ENCODE measurements at places on chromosomes 1 and 21.
A peak's percentile ranks its signal among the peaks of the same experiment; 100 is the strongest.

DNA sequence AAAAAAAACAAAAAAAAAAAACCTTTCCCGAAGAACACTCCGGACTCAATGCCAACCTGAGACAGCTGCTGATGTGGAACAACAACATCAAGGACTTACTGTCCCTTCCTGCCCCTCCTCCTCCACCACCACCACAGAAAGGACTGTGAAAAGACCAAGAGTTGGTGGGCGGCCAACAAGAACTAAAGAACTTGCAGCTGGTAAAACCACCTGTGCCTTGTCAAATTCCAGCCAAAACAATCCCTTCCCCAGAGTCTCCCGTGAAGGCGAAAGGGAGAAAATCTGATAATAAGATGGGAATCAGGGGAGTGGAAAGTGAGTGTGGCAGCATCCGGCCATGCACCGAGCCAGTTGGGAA lies 88.9 kb downstream of the PROX1 start:
- no peak for DNase-seq

- DNase-seq, result no peak
These were observed 358.8 kb upstream of the B3GALT2 start for GRCh38 chr1:193545171-193545570.

- DNase-seq, result no peak
These were observed 1464.8 kb upstream of the PRMT6 start for GRCh38 chr1:105591681-105592080.

- DNase-seq, result no peak
These were observed 58.8 kb downstream of the CAPZB start for GRCh38 chr1:19426294-19427086.

- no peak for DNase-seq
These were observed 93.3 kb downstream of the IGSF21 start for GRCh38 chr1:18200918-18201317.

DNA sequence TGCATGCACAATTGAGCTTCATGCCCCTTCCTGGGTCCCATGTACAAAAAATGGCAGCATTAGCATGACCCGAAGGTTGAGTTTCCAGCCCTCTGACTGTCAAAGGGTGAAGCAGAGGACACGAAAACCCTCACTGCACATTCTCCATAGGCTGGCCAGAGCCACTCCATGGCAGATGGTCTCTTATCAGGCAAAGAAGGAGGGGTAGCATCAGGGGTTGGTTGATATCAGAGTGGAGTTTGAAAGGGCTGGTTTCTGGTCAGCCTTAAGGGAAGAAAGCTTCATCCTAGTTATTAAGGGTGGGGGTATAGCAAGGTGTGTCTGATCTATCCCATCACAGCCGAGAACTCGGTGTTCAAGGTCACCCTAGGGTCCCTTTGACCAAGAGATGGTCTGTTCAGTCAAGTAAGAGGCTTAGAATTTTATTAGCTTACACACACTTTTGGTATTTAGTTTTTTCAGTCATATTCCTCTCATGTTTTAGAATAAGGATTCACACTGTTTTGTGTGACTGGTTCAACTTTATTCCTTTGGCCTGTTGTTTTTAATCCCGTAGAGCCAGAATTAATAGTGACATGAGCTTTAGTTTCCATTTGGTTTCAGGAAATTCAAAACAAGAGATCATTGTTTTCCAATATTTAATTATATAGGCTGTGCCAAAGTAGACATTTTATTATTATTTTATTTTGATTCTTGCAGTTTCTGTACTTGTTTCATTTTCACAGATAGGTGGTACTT lies 199.9 kb upstream of the FMN2 start:
- no peak for DNase-seq

- no peak for DNase-seq
These were observed 7.0 kb downstream of the EGLN1 start for GRCh38 chr1:231415018-231415583.

- DNase-seq, result no peak
These were observed 21.4 kb upstream of the ALDH4A1 start for GRCh38 chr1:18923756-18924211.

DNA sequence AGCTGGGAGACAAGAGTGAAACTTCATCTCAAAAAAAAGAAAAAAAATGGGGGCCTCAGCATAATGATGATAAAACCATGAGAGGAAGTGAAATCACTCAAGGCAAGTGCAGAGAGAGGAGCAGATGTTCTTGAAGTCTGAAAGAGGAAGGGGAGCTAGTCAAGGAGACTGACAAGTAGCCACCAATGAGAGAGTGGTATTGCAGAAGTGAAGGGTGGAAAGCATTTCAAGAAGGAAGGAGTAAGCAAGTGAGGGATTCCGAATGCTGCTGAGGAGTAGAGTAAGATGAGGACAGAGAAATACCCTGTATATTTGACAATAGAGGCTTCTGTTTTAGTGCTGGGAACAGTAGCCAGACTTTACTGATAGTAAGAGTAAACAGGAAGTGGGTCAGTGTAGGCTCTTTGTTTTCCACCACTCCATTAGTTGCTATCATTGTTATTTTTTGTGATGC lies 2.9 kb downstream of the TATDN3 start:
- no peak for DNase-seq

GRCh38 chr21:36465478-36465877 lies 14.4 kb downstream of the CLDN14 start:
- DNase-seq, result no peak

DNA sequence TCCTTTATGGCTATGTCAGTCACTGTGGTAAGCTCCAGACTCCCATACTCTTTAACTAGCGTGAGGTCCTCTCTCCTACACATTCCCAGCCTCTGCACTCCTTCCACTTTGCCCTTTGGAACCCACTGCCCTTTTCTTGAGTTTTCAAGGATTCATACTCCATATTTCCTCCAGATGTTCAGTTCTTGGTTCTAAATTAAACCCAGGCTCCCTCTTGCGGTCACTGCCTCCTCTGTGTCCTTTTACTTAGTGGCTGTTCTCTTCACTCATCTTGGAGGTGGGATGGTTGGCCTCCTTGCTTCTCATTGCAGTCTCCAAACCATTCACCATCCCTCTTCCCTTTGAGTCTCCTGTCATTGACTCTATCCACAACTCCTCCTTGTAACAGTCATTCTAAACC lies 208.1 kb downstream of the TGFB2 start:
- no peak for DNase-seq

DNA sequence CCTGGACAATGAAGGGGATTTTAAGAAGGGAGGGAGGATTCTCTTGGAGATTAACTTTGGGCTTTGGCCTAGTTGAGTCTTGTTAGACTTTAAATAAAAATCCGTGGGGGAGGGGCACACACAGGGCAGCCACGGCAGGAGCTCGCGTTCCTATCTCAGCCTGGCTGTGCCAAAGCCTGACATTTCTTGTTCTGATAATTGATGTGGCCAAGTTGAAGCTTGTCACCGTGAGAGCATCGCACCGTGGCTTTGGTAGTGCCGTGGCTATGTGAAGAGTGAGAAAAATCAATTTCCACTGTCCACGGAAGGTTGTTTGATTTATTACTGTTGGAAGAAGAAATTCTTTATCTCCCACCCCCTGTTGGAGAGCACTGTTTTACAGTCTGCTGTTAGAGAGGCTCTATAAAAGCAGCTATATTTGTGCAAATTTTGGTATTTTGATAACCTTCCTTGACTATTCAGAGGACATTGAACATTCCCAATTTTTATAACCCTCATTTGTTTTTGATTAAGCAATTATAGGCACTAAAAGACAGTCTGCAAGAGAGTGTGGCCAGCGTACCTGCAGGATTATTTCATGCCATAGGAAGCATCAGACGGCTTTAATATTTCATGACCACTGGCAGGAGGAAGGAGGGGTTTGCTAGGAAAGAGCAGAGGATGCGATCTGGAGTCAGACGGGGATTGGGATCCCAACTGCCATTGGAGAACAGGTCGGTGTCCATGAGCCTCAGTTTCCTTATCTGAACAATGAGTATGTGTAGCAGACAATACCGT lies 160.7 kb downstream of the KAZN start:
- no peak for DNase-seq

DNA sequence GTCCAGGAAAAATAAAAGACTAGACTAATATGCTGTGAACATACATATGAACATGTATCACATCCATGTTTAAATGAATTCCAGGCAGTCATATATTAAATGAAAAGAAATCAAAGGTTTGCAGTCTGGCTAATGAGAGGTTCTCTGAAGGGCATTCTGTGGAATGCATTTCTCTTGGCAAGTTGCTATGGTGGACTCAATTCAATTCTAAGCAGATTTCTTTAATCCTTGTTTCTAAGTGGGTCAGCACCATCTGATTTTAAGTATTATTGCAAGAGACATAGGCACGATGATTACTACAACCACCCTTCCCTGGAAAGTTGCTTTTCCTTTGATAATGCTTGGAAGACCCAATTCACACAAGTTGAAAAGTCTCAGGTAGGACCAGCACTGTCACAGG lies 23.9 kb upstream of the ABCA4 start:
- DNase-seq, result no peak

DNA sequence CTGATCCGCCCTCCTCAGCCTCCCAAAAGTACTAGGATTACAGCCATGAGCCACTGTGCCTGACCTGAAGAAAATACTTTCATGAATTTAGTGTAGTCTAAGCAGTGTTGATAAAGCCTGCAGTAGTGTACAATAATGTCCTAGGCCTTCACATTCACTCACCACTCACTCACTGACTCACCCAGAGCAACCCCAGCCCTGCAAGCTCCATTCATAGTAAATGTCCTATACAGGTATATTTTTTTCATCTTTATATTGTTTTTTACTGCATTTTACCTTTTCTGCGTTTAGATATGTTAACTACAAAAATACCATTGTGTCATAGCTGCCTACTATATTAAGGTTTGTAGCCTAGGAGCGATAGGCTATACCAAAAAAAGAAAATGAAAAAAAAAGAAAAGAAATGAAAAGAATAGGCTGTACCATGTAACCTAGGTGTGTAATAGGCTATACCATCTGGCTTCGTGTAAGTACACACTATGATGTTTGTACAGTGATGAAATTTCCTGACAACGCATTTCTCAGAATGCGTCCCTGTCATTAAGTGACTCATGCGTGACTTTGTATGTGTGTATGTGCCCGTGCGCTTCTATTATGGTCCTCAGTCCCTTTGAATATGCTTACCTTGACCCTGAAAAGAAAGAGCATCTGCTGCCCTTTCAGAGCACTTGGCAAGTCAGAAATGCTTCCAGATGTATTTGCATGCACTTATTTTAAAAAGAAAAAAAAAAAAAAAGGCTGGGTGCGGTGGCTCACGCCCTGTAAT lies 9.2 kb upstream of the SLAMF8 start:
- no peak for DNase-seq

DNA sequence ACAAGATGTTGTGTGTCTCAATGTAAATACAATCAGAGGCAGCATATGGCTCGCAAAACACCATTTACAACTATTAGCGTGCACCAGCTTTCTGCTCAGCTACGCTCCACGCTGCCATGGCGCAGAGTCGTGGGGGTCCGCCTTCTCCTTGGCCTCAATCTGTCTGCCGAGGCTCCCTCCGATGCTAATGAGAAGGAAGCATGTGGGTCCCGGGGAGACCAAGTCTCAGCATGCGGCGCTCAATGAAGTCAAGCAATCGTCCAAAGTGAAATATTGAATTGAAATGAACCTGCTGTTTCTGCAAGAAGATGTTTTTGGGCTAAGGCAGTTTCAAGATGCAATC lies 228.9 kb downstream of the TOMM20 start:
- DNase-seq, result no peak

- DNase-seq, result no peak
These were observed 87.0 kb downstream of the SIPA1L2 start for GRCh38 chr1:232542633-232543593.

DNA sequence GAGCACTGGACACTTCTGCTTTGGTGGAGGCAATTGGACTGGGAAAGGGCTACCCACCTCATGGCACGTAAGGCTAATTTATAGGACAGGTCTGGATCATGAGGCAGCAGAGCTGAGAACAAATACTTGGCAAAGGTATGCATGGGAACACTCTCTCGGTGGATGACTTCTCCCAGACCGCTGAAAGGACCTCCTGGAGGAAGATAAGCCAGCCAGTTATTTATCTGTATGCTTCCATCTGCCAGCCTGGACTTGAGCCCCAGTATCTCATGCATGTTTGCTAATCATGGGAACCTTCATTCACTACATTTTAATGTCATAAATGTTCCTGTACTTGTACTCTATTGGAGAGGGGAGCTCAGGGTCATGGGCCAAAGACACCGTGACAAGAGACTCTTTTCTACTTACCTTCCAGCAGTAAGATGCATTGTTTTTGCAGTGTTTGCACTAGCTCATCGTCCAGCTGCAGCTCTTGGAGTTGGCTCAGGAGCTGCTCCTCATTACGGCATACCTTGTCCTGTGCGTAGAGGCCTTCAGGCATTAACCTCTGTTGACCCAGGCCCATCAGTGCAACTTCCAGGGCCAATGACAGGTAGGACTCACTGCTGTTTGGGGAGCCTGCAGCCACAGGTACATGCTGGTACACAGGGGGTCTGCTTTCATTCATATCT lies 23.7 kb downstream of the UROD start:
- no peak for DNase-seq

DNA sequence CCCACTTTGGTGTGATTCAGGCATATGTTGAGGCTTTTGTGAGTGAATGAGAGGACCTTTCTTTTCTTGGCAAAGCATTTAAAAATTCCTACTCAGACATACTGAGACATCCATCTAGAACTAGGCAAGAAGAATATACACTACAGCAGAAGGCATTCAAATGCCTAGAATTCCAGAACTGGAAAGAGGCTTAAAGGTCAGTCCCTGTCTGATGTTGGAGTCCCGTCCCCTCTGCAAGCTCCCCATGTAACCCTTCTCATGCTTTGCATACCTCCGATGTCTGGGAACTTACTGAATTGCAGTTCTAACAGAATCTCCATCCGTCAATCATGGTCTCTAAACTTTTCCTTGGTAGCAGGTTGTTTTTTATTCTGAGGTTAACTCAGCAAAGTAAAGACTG lies 152.9 kb downstream of the ATP6V1G3 start:
- no peak for DNase-seq

- no peak for DNase-seq
These were observed 192.1 kb downstream of the DUSP10 start for GRCh38 chr1:221549815-221550214.

GRCh38 chr1:27455139-27455811 lies 34.7 kb downstream of the WASF2 start:
- no peak for DNase-seq

- no peak for DNase-seq
These were observed 515.8 kb downstream of the SMYD3 start for GRCh38 chr1:245991266-245991665.

- DNase-seq, result no peak
These were observed 145.4 kb downstream of the SLC45A1 start for GRCh38 chr1:8463144-8463927.

- DNase-seq, result no peak
These were observed 67.8 kb downstream of the VPS26C start for GRCh38 chr21:37199057-37199924.

- no peak for DNase-seq
These were observed 545 bp downstream of the PATJ start for GRCh38 chr1:61742620-61743430.

- DNase-seq, result peak; percentile 49
These were observed 3.5 kb upstream of the FCMR start for GRCh38 chr1:206925106-206925736.

GRCh38 chr1:40053138-40053887 lies 12.8 kb downstream of the CAP1 start:
- no peak for DNase-seq

DNA sequence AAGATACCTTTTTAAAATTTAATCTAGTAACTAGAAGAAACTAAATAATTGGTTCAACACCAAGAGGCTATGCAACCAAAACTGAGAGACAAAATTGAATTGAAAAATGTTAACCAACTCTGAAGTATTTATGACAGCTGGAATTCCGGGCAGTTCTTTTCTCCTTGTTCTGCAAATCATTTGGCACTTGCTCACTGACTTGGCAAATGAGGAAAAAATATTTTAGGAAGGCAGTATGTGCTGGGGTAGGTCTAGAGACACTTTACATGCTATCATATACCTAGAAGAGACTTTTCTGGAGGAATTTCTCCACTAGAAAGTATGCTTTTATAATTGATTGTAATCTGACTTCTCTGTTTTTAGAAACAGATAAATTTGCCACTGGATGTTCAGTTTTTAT lies 22.1 kb upstream of the SH3D21 start:
- no peak for DNase-seq
